ENCODE measurements at places on chromosomes 7 and 10. TPM values are rescaled to one million over a fixed set of nuclear protein-coding genes. Genes with fewer than 3 reads are reported as not detected.
A peak's percentile ranks its signal among the peaks of the same experiment; 100 is the strongest.

The SEC31B gene
- total RNA-seq: 5.2 TPM

The LEP gene
- 0.94 TPM for total RNA-seq

- DNase-seq: peak; percentile 53
Measured at GRCh38 chr10:84424731-84425167, 96.4 kb downstream of the CCSER2 start.

DNA sequence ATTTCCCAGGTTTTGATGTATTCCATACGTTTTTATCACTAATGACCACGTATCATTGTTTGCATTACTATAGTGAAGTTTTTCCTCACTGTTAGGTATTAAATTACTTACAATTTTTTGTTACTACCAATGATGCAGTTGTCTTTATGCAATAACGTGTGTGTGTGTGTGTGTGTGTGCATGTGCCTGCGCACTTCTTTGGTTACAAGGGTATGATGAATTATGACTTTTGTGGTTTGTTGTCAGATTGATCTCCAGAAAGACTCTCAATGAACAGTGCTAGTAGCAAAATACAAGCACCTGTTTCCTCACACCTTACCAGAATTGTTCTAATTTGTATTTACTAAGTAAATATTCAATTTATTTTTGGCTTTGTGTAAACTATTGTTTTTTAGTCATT is 51.5 kb downstream of the MCMBP start:
- no peak for DNase-seq

DNA sequence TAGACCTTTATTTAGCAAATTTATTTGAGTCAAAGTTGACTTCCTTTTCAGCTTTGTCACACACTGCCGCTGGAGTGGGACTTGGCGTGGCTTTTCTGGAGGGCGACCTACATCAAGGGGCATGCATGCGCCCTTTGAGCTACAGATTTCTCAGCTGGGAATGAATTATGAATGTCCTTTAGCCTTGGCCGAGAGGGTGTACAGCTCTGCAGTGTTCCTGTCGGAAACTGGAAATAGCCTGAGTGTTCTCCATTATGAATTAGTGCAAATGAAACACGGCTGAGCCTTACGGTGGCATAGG is 79.7 kb downstream of the GLRX3 start:
- DNase-seq: no peak

DNA sequence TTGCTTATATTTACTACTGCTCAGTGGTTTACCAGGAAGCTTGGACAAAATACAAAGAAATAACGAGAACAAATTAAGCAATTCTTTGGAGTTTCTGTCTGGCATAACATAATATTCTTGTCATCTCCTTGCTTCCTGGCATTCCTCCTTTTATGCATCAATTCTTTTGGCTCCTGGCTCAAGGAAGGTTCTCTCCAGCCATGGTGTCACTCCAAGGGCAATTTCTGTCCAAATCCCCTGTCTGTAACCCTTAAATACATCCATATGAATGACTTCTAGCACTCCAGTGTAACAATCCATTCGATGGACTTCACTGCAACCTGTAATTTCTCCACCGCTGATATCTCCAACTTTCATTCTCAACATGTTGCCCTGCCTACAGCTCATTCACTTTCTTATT is 617.7 kb upstream of the ANKRD30A start:
- DNase-seq: no peak

- no peak for DNase-seq
Measured at GRCh38 chr10:20237586-20237985, 421.4 kb downstream of the PLXDC2 start.
